ENCODE measurements at places on chromosomes 5 and 9. TPM values are rescaled to one million over a fixed set of nuclear protein-coding genes. Genes with fewer than 3 reads are reported as not detected.
A peak's percentile ranks its signal among the peaks of the same experiment; 100 is the strongest.

- no peak for DNase-seq
Observed at GRCh38 chr9:81635521-81636254, 53.7 kb downstream of the TLE1 start.

DNA sequence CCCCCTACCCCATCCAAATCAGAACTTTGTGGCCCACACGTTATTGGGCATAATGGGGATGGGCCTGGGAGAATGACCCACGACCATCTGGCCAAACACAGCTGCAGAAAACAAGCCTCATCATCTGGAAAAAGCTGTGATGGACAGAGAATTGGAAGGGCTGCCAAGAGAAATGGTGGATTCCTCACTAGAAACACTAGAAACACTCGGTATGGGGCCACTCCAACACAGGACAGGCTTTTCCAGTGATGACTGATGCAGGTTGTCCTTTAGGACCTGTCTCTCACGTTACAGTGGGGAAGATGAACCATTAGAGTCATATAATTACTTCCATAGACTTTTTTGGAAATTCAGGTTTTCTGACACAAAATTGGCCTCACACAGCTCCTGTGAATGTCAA is 172.4 kb upstream of the TARS1 start:
- DNase-seq: no peak

- DNase-seq: no peak
Observed at GRCh38 chr9:123326662-123327093, 29.3 kb upstream of the CRB2 start.

DNA sequence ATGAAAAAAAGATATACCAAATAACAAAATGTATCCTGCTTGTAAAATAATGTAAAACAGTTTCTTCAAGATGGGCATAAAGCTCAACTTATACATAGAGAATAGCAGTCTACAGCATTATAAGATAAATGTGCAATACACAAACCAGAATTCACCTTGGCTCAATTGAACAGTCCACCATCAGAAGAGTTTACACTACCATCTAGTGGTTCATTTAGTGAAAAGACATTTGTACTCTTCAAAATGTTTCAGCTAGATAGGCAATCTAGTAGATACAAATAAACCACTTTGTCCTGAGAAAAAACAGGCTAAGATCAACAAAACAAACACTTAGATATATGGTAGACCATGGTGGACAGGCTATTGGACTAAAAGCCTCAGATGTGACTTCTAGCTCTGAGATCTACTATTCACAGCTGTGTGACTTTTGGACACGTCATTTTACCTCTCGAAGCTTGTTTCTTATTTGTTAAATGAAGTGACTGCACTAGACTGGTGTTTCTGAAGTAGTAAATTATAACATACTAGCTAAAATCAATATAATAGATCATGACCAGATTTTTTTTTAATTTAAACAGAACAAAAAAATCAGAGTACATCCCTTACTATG is 22.1 kb upstream of the TPD52L3 start:
- no peak for DNase-seq

GRCh38 chr9:34991607-34992375 is 2.2 kb downstream of the DNAJB5 start:
- no peak for DNase-seq

DNA sequence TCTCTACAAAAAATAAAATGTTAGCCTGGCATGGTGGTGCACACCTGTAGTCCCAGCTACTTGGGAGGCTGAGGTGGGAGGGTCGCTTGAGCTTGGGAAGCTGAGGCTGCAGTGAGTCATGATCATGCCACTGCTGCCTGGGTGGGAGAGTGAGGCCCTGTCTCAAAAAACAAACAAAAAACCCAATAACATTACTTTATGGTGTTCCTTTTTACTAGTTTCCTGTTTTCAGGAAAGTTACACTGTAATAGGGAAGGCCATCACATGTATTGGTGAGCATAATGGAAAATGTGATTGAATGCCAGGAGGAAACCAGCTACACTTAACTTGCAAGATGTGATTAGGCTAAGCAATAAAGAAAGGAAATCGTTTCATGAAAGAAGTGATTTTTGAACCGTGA is 42.7 kb downstream of the SV2C start:
- DNase-seq: no peak

DNA sequence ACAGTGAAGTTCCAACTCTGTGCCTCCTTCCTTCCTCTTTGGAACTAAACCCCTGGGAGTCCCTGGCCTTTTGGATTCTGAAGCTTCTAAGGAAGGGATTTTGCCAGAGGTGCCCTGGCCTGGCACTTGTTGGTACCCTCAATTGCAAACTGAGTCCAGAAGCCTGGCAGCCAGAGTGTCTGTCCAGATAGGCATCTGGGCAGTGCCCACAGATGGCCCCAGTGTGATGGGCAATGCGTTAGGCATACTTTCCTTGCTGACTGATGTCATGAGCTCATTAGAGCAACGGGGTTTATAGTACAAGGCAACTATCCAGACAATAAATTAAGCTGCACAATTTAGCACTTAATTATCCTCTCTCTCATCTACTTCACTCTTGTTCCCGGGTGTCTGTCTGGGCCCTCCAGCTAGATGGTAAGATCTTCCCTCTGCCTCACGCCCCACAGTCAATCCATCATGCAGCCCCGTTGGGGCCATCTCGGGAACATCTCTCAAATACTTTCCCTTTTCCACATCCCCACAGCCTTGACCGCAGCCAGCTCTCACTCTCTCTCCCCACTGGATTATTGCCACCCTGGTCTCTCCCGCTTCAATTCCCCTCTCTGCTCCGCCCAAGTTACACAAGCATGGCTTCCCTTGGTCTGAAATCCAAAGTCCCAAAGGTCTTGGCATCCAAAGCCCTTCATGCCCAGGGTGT is 157.5 kb upstream of the SMIM23 start:
- no peak for DNase-seq

DNA sequence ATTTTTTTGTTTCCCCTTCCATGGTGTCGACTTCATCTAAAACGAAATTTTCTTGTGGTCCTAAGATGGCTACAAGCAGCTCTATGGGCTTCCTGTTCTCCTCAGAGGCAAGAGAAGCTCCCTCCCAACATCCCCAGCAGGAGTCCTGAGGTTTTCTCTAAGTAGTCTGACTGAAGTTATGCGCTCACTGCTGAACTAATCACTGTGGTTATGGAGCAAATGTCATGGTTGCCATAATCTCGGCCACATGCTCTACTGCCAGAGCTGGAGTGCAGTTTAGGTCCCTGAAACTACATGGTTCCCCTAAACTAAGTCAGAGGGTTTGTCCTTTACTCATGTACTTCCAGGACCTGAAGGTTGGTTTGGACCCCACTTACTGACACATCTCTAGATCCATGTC is 68.0 kb upstream of the MAMDC2 start:
- DNase-seq: no peak

GRCh38 chr9:91960367-91960766 is 10.3 kb upstream of the ROR2 start:
- DNase-seq: no peak

DNA sequence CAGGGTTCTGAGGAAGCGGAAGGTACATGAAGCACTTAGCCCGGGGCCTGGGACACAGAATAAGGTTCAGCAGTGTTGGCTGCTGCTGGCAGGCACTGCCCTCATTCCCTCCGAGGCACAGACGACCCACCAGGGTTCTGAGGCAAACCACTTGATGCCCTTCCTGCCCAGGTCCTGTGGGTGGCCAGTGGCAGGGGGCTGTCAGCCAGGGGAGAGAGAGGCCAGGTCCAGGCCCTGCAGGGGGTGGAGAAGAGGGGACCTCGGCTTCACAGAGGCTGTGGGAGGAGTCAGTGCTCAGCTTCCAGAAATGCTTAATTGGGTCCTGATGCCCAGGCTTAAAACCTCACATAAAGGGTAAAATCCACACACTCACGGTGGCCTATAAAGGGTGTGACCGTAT is 4.4 kb upstream of the ZDHHC12 start:
- DNase-seq: no peak

DNA sequence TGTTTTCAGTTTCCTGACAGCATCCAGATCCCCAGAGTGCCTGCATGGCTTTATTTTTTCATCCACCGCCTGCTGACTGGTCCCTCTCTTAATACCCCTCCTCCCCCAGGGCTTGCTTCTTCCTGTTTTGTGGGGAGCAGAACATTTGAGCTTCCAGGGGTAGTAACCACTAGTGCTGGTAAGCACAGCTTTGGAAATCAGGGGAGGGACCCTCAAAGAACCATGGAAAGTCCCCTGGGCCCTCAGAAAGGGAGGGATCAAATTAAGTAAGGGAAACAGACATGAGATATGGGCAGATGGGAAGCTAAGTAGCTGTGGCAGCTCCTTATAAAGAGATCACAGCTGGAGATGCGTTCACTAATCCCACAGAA is 26.8 kb downstream of the GRIA1 start:
- DNase-seq: no peak

DNA sequence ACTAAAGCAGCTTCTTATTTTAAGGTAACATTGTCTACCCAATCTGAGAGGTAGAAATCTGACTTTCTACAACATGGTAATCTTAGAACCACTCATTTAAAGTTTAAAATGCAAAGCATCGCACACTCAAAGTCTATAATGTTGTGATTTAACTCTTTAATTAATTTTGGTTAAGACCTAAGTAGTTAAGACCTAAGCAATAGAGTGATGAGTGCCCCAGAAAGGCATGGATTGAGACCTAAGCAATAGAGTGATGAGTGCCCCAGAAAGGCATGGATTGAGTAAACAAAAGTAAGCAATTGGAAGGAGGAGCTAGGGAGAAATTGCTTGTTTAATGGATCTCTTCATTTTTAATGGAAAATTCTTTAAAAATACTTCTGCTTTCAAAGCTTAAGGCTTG is 86.8 kb downstream of the NLN start:
- no peak for DNase-seq

DNA sequence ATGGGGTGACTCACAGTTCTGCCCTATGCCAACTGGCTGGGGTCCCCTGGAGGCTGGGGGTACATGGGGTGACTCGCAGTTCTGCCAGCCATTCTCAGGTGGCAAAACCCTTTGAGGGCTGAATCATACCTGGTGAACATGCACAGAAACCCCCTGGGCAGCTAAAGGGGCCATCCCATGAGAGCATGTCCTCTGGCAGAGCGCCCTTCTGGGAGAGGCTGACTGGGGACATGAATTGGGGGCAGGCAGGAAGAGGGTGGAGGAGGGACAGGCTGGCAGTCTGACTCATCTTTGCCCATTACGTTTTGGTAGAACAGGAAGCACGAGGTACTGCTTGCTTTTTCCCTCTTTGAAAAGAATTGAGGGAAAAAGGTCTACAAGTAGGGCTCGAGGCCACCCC is 16.7 kb downstream of the TRAF1 start:
- DNase-seq: no peak

- DNase-seq: no peak
Observed at GRCh38 chr5:126811515-126812198, 34.7 kb downstream of the LMNB1 start.

DNA sequence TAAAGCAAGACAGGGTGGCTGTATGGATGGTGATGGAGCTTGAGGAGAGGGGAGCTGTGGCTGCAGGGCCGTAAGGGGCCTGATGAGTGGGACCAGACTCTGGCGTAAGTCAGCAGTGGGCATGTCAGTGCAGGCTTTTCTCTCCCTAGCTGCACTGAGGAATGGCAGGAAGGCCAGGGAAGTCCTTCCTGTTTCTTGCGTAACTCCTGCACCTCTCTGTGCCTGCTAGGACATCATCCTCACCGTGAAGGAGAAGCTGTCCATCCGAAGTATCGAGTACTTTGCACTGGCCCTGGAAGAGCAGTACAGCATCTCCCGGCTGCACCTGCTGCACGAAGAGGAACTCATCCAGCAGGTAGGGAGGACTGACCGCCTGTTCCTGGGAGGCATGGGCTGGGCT is 24.1 kb upstream of the TRMT10B start:
- no peak for DNase-seq

- no peak for DNase-seq
Observed at GRCh38 chr9:8287501-8287900, 487.9 kb upstream of the DMAC1 start.

DNA sequence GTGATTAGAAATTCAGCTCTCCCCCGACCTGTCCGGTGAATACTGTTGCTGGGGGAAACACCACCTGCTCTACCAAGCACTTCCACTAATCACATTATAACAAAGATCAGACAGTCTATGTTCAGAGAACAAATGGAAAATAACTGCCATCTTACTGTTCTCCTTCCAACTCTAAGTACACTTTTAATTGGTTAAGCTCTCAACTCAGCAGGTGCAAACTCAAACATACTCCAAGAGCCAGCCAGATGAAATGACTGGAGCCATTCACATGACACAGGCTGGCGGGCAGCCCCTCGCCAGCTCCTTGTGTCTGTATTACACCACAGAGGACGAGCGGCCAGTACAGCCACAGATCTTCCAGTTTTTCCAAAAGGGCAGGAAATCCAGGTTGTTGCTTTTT is 16.1 kb downstream of the LIFR start:
- DNase-seq: peak; percentile 64

DNA sequence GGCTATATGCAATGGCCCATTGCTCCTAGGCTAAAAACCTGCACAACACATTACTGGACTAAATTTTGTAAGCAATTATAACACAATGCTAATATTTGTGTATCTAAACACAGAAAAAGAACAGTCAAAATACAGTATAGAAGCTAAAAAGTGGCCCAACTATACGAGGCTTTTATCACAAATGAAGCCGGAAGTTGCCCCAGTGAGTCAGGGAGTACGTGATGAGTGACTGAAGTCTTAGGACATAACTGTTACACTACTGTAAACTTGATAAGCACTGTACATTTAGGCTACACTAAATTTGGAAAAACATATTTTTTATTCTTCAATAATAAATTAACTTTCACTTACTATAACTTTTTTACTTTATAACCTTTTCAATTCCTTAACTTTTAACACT is 105.2 kb upstream of the PRR16 start:
- no peak for DNase-seq

DNA sequence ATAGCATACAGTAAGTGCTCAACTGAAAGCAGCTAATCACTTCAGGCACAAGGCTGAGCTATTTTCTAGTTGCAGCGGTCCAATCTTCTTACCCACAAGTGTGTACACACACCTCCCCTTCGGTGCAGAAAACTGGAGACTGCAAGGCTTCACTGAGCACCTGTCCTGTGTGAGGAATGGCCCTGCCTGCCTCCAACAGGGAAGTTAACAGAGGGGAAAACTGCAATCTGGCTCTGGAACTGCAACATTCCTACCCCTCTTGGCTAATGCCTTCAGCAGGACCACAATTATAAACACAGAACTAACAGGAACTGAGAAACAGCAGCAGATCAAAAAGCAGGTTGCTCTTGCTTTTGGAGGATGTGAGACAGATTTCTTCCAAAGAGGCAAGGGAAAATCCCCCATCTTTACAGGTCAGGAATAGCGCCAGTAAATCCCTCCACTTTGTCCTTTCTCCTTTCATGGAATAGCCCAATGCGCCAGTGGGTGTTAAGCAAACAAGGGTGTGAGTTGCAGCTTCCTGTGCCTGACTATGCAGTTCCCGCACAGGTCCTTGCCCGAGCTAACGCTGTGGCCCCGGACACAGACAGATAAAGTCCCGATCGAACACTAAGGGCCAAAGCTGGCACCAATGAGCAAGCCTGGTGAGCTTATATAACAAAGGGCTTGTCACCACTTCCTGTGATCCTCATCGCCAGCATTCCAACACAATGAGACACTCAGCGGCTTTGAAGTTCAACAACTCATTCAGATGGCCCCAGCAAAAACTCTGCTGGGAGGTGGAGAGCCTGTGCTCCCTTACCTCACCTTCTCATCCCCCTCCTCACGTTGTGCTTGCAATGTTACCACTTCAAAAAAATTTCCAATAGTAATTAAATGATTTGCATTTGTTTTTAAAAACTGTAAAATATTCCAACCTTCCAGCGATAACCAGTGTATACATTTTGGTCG is 21.5 kb downstream of the SHB start:
- DNase-seq: peak; percentile 92

Gene FST
- 0.99 TPM for total RNA-seq

Gene SYNPO
- total RNA-seq: 18.4 TPM

Gene CYLC2
- not detected for total RNA-seq

Gene TAF1L
- not detected for total RNA-seq

Gene CTXN3
- not detected for total RNA-seq

Gene NME5
- total RNA-seq: not detected
